ENCODE measurements at places on chromosomes 16 and 17.

GRCh38 chr16:80517846-80518245 is 22.9 kb upstream of the DYNLRB2 start:
- no peak for DNase-seq

DNA sequence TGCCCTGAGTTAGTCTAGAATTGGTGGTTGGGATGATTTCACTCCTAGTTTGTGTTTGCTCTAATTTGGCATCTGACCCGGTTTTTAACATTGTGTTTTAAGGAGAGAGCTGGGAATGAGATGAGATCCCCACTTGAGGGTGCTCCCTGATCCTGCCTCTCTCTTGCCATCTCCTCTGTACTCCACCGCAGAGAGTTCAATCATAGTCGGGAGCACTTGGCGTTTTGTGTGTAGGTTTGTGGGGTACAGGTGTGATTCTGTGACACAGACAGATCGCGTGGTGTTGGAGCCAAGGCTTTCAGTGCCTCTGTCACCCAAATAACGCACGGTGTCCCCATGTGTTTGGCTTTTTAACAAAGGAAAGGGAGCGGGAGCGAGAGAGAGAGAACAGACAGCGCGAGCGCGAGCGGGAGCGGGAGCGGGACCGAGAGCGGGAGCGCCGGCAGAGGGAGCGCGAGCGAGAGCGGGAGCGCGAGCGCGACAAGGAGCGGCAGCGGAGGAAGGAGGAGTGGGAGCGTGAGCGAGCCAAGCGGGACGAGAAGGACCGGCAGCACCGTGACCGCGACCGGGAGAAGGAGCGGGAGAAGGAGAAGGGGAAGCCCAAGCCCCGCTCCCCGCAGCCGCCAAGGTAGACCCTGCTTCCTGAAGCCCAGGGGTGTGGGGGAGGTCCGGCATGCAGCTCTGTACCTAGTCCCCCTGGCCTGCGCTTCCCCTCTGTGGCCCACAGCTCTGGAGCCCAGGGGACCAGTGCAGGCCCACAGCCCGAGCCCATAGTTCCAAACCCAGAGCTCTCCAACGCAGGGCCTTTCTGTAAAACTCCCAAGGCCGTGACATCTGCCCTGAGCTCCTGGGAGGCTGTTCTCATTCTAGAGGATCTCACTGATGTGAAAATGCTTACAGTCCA is 27.2 kb upstream of the IL17C start:
- DNase-seq, result no peak

GRCh38 chr17:73018599-73018998 is 73.9 kb downstream of the SLC39A11 start:
- DNase-seq, result no peak

- DNase-seq, result no peak
Measured at GRCh38 chr17:80997424-80998117, 5.9 kb downstream of the CHMP6 start.

- DNase-seq, result no peak
Measured at GRCh38 chr16:81796583-81797346, 17.7 kb downstream of the PLCG2 start.

DNA sequence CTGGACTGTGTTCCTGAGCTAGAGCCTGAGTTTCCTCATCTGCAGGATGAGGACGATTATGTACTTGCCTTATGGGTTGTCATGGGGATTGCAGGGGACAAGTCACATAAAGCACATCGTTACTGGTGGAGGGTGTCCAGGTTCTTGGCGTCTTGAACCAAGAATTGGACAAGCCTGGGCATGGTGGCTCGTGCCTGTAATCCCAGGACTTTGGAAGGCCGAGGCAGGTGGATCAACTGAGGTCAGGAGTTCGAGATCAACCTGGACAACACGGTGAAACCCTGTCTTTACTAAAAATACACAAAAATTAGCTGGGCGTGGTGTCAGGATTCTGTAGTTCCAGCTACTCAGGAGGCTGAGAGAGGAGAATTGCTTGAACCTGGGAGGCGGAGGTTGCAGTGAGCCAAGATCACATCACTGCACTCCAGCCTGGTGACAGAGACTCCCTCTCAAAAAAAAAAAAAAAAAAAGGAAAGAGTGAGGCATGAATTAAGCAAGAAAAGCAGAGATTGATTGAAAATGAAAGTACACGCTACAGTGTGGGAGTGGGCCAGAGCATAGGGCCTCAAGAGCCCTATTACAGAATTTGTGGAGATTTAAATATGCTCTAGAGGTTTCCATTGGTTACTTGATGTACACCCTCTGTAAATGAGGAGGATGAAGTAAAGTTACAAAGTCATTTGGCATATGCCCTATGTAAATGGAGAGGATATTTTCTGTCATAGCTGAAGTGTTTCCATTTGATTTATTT is 30.7 kb downstream of the ADGRG5 start:
- DNase-seq, result no peak

- no peak for DNase-seq
Measured at GRCh38 chr17:5775098-5775497, 190.8 kb upstream of the NLRP1 start.

DNA sequence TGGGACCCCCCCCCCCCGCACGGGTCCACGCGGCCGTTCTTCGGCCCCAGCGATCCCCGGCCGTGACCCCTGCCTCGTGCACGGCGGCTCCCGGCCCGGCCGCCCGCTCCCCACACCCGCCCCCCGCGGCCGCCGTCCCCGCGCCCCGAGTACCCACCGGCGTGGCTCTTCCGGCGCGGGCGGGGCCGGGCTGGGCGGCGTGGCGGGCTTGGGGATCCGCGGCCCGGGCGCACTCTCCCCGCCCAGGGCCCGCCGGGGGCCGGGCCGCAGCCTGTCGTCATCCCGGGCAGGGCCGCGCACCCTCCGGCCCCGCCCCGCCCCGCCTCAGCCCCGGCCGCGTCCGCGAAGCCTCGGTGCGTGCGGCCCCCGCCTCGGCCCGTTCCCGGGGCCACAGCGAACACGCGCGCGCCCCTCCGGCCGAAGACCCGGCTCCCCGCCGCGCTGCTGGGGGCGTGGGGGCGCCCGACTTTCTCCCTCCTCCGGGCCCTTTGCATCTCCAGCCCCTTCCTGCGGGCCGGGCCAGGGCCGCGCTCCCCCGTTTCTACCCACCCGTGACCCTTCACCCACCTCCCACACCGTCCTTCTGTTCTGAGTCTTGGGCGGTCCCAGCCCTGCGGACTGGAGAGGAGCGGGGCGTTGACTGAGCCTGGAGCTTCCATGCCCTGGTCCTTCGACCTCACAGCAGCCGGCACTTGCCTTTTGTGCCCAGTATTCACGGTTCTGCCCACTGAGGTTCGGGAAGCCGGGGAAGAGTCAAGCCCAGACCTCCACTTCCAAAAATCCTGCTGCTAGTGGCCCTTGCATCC is 840 bp downstream of the MYO1C start:
- no peak for DNase-seq

DNA sequence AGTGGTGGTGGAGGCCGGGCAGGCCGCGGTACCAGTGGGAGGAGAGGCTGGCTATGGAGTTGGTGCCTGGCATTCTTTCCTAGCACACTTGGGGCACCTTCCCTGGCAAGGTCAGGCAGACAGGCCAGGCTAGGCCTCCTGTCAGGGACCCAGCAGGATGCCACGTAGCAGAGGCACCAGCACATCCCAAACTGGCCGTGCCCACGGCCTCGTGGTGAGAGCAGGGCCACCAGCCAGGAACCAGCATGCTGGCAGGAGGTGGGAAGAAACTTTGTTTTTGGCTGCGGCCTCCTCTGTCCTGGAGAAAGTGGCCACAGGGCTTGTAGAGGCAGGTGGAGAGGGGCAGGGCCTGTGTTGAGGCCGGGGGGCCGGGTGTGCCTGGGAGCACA is 57.6 kb upstream of the CBFA2T3 start:
- DNase-seq, result no peak

DNA sequence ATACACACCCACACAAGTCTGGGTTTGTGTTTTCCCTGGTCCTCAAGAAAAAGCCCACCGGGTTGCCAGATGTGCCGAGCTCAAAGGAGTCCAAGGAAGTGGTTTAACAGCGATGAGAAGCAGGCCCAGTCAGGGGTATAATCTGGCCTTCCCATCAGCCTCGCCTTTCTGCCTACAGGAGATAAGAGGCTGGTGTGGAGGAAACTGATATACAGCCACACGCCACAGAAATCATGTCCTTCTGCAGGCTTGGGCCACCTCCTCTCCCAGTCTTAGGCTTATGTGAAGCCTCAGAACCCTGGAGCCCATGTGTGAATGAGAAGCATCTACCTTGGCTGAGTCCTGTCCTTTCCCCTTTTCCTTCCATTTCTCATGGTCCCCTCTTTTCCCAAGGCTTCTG is 43.6 kb upstream of the MMP2 start:
- DNase-seq, result no peak

DNA sequence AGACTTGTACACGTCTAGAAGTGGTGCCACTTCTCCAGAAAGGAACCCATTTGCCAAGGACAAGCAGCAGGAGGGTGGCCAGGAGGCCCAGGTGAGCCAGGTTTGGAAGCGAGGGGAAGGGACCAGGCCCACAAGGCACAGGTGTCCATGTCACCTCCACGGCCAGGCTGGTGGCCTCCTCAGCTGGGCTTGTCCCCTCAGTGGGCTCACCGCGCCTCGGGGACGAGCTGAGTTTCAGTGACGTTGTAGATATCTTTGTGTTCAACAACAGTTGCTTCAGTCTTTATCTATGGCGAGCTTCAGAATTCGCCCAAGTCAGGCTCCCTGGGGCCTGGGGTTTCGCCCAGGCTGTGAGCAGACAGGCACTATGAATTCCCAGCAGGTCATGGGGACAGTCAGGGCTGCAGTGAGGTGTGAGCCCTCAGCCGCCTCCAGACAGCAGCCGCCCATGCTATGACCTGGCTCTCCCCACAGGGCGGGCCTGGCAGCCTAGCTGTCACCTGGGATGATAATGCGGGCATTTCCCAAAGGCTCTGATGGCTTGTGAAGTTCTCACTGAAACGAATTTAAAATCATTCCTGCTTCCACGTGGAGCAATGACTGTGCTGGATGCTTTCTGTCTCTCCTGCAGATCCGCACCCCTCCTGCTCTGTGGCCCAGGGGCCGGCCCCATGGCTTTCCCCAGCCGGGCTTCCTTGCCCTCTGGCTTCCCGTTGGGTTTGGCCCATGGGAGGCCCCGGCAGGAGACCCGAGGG is 89.5 kb downstream of the MRC2 start:
- DNase-seq, result no peak

GRCh38 chr17:9517396-9517795 is 58.2 kb downstream of the STX8 start:
- DNase-seq, result no peak

DNA sequence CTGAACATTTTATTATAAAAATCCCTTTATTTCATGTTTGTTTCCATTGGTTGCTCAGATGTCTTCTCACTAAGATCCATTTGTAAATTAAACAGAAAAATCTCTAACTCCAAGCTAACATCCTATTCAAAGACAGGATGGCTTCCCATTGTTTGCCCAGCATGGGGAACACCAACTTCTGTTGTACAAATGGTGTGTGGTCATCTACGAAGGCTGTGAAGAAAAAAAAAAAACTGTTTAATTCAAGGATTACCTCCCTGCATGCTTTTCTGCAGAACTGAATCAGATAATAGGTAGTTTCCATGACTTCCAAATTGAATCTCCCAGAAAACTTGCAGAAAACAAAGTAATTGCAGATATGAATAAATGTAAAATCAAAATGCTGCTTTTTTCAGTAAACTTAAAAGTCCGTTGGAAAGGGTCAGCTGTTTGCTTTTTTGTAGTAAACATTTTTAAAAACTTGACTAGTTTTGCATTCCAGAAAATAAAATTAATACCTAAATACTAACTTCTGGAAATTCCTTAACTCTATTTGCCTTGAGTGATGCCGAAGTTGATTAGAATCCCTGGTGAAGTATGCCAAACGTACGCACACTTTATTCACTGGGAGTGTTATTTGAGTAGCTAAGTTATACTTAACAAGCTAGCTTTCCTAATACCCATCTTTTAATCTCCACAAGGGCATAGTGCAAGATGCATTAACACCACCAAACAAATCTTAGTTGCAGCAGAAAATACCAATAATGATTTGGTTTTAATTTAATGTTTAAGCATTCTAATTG is 7.7 kb downstream of the SALL1 start:
- DNase-seq, result no peak

- no peak for DNase-seq
Measured at GRCh38 chr17:8141045-8141444, 11.2 kb downstream of the PER1 start.

- DNase-seq, result no peak
Measured at GRCh38 chr16:27967169-27967568, 96.3 kb downstream of the GSG1L start.
